Endothelial cell of coronary artery (primary cell): ENCODE measurements at places on chromosomes 5 and 9. TPM values are rescaled to one million over a fixed set of nuclear protein-coding genes. Genes with fewer than 3 reads are reported as not detected.

IER5L gene
- total RNA-seq = 10.5 and 19.6 TPM in 2 replicates

ST8SIA4 gene
- 1.1 and 8.0 TPM in 2 replicates for total RNA-seq

DDX4 gene
- not detected in 2 replicates for total RNA-seq

RANBP3L gene
- not detected in 2 replicates for total RNA-seq

RNF183 gene
- not detected in 2 replicates for total RNA-seq

ZNF483 gene
- total RNA-seq = 1.3 and 1.8 TPM in 2 replicates

FXN gene
- total RNA-seq = 2.5 and 3.7 TPM in 2 replicates

SERF1A gene
- 3.6 and 3.7 TPM in 2 replicates for total RNA-seq

LCP2 gene
- not detected in 2 replicates for total RNA-seq

LCN9 gene
- not detected in 2 replicates for total RNA-seq

FSTL4 gene
- total RNA-seq = not detected in 2 replicates

CRHBP gene
- under 0.01 and 3.1 TPM in 2 replicates for total RNA-seq

GALNT12 gene
- 0.66 and 1.2 TPM in 2 replicates for total RNA-seq

STING1 gene
- total RNA-seq = 33.0 and 47.0 TPM in 2 replicates

SLC25A2 gene
- total RNA-seq = 0.09 and 0.19 TPM in 2 replicates

GABRP gene
- total RNA-seq = 0.36 and 0.47 TPM in 2 replicates

SPAAR gene
- total RNA-seq = 10.4 and 12.7 TPM in 2 replicates

SPATA6L gene
- total RNA-seq = 0.47 and 1.3 TPM in 2 replicates

FST gene
- 0.94 and 17.3 TPM in 2 replicates for total RNA-seq

ANKS6 gene
- 8.4 and 11.8 TPM in 2 replicates for total RNA-seq

ERCC8 gene
- total RNA-seq = 12.2 and 13.0 TPM in 2 replicates

MRNIP gene
- 10.2 and 17.2 TPM in 2 replicates for total RNA-seq

SLC38A9 gene
- 25.8 and 33.9 TPM in 2 replicates for total RNA-seq

KCNIP1 gene
- total RNA-seq = not detected in 2 replicates

C1QTNF3 gene
- total RNA-seq = 0.28 and 0.54 TPM in 2 replicates

MSMP gene
- 6.5 and 13.3 TPM in 2 replicates for total RNA-seq

C9orf43 gene
- total RNA-seq = 0.09 and 0.36 TPM in 2 replicates

CCNB1 gene
- total RNA-seq = 73.4 and 172 TPM in 2 replicates

MCC gene
- 52.1 and 74.6 TPM in 2 replicates for total RNA-seq

SHB gene
- total RNA-seq = 13.2 and 28.9 TPM in 2 replicates

SLC22A4 gene
- total RNA-seq = 3.7 and 7.9 TPM in 2 replicates

ANKRD55 gene
- 0.09 and 0.72 TPM in 2 replicates for total RNA-seq

KCNV2 gene
- not detected in 2 replicates for total RNA-seq

HMGCR gene
- total RNA-seq = 43.9 and 50.2 TPM in 2 replicates

NR3C1 gene
- 17.6 and 25.0 TPM in 2 replicates for total RNA-seq

SEMA6A gene
- total RNA-seq = 0.47 and 0.54 TPM in 2 replicates

DHX29 gene
- total RNA-seq = 26.3 and 30.7 TPM in 2 replicates

LHX3 gene
- not detected in 2 replicates for total RNA-seq

LPAR1 gene
- total RNA-seq = 0.09 and 3.3 TPM in 2 replicates

FRMD3 gene
- 2.3 and 14.8 TPM in 2 replicates for total RNA-seq

ITGA2 gene
- 67.9 and 80.6 TPM in 2 replicates for total RNA-seq

DBH gene
- total RNA-seq = not detected in 2 replicates

EGFL7 gene
- 318 and 599 TPM in 2 replicates for total RNA-seq

PFN3 gene
- not detected in 2 replicates for total RNA-seq

IL9 gene
- not detected in 2 replicates for total RNA-seq

NMUR2 gene
- not detected in 2 replicates for total RNA-seq

PCDHAC2 gene
- total RNA-seq = 0.09 and 2.4 TPM in 2 replicates

SLC4A9 gene
- total RNA-seq = not detected in 2 replicates

MRPS27 gene
- 64.2 and 70.6 TPM in 2 replicates for total RNA-seq

OR1J2 gene
- total RNA-seq = not detected in 2 replicates

TNC gene
- total RNA-seq = 0.28 and 0.54 TPM in 2 replicates

MTRR gene
- total RNA-seq = 18.7 and 25.4 TPM in 2 replicates

SUSD3 gene
- 0.09 and 0.19 TPM in 2 replicates for total RNA-seq

LIX1 gene
- total RNA-seq = not detected in 2 replicates

FGF18 gene
- total RNA-seq = 0.09 TPM in 1 of 2 replicates, not detected in the other

GZMA gene
- 0.54 TPM in 1 of 2 replicates, not detected in the other for total RNA-seq

PGM5 gene
- total RNA-seq = 1.1 TPM in 1 of 2 replicates, not detected in the other

AMBP gene
- not detected in 2 replicates for total RNA-seq

PRKAA1 gene
- total RNA-seq = 115 and 143 TPM in 2 replicates
